ENCODE measurements at places on chromosomes 6 and 20. TPM values are rescaled to one million over a fixed set of nuclear protein-coding genes. Genes with fewer than 3 reads are reported as not detected.

The C6orf15 gene
- total RNA-seq = not detected

The RAMACL gene
- 0.23 TPM for total RNA-seq

- H3K27ac ChIP-seq = no peak overlapping the region
- no peaks in the 10 kb centered on the region for H3K27me3 ChIP-seq
- no peaks in the 10 kb centered on the region for H3K36me3 ChIP-seq
- DNase-seq = no peak
- H3K4me3 ChIP-seq = no peak overlapping the region
Observed at GRCh38 chr6:148935705-148936435, 189.0 kb downstream of the UST start.

DNA sequence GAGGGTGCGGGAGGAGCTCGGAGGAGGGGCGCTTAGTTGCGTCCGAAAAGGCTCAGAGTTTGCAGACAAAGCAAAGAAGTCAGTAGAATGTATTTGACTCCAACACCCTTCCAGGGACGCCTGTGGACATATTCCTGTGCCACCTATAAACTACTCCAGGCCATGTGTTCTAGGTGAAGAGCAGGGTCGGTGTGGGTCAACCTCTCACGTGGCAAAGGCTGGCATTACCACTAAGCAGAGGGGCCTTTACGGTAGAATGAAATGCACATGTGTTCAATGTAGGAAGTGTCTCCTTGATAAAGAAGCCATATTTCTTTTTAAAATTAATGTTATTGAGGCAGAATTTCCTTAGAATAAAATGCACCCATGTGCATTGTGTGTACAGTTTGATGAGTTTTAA, 15.4 kb downstream of the SIRT5 start:
- H3K27ac ChIP-seq = no peak overlapping the region
- peaks cover 11% of the 10 kb centered on the region for H3K36me3 ChIP-seq
- H3K27me3 ChIP-seq = no peaks in the 10 kb centered on the region
- H3K4me3 ChIP-seq = no peak overlapping the region
- peaks cover 9% of the 10 kb centered on the region for H3K4me1 ChIP-seq
- no peak for DNase-seq

- H3K27ac ChIP-seq = no peak overlapping the region
- peaks cover 22% of the 10 kb centered on the region for H3K36me3 ChIP-seq
- no peaks in the 10 kb centered on the region for H3K27me3 ChIP-seq
- peaks cover 5% of the 10 kb centered on the region for H3K4me1 ChIP-seq
- no peak overlapping the region for H3K4me3 ChIP-seq
Observed at GRCh38 chr6:20129290-20130088, 82.8 kb downstream of the MBOAT1 start.

Measured in activated CD4-positive, alpha-beta memory T cell treated with anti-CD3 and anti-CD28 coated beads, Interleukin-2, amount 10 ng/mL, durations not matched to agents 7 days and 5 days (primary cell).